ENCODE measurements at places on chromosomes 3 and 15. TPM values are rescaled to one million over a fixed set of nuclear protein-coding genes. Genes with fewer than 3 reads are reported as not detected.

Gene SIDT1
- total RNA-seq, result 17.0 TPM

Gene DNAH12
- total RNA-seq, result 0.08 TPM

DNA sequence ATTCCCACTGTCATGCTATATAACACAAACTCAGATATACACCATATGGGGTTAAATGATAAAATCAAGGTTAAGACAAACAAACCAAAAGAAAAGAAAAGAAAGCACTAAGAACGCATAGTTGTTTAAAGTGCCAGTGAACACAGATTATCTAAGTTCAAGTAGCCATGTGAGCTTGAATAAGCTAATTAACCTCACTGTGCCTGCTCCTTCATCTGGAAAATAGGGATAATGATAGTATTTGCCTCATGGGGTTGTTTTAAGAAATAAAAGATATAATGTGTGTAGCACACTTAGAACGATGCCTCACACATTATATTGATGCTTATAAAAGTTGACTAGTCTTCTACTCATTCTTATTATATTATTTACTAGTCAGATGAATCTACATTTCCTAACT is 72.6 kb upstream of the IL12A start:
- no peaks in the 10 kb centered on the region for H3K36me3 ChIP-seq
- H3K27ac ChIP-seq, result no peak overlapping the region
- peaks cover 9% of the 10 kb centered on the region for H3K4me1 ChIP-seq
- H3K4me3 ChIP-seq, result no peak overlapping the region
- peaks cover 11% of the 10 kb centered on the region for H3K27me3 ChIP-seq

- H3K27ac ChIP-seq, result peak overlapping the region; percentile 12
- H3K4me1 ChIP-seq, result peaks cover 34% of the 10 kb centered on the region
- ATAC-seq, result peak; percentile 56
- peak overlapping the region; percentile 26 for H3K4me3 ChIP-seq
- H3K27me3 ChIP-seq, result no peaks in the 10 kb centered on the region
Observed at GRCh38 chr3:98513091-98513511, 9.6 kb downstream of the CLDND1 start.

Measured in activated T-helper 17 cell treated with anti-CD3 and anti-CD28 coated beads, Interleukin-2, amount 50 U/mL, for 72 hours (primary cell).